Lung microvascular endothelial cell (primary cell): ENCODE measurements at places on chromosomes 12 and 14.

- DNase-seq = no peak
Observed at GRCh38 chr14:85401384-85401783, 128.6 kb upstream of the FLRT2 start.

DNA sequence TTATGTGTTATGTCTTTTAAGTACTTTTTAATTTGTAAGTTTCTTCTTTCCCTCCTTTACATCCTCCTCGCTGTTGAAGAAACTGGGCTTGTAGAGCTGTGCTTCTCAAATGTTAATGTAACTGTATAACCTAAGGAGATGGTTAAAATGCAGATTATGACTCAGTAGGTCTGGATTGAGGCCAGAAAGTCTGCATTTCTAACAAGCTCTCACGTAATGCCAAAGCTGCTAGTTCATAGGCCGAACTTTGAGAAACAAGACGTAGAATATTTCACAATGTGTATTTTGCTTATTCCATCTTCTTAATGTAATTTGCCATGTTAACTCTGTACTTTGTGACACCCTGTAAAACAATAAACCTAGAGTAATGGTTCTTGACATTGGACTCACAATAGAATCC is 193.3 kb upstream of the SYT1 start:
- DNase-seq = no peak

DNA sequence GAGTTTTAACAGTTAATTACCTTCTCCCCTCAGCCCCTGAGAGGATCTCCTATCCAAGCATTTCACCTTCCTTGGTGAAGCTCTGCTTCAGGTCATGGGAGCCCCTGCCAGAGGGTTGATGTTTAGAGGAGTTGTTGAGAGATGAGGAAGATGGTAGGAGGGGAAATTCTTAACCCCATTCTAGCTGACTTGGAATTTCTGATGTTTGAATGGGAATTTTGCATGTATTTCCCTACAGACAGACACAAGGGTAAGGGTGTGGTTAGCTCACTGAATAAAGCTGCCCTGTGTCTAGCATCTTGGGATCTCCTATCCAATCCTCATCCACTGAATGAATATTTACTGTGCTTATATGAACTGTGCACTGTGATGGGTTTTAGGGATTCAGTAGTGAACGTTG is 7.1 kb upstream of the BHLHE41 start:
- DNase-seq = no peak

DNA sequence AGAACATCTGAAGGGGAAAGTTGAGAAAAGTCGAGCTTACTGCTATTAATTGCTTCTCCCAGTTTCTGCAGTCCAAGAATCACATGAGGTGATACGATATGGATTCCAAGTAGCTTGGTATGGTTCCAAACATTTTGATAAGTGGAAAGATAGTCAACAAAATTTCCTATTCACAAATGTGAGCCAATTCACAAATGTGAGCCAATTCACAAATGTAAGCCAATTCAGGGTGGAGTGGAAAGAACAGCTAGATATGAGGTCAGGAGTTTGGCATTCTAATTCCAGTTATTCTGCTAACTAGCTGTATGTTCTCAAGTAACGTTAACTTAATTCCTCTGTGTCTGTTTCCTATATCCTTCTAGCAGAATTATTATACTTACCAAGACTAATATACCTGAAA is 37.6 kb upstream of the DHRS4 start:
- no peak for DNase-seq

GRCh38 chr14:30768791-30769190 is 105.6 kb upstream of the COCH start:
- DNase-seq = no peak

DNA sequence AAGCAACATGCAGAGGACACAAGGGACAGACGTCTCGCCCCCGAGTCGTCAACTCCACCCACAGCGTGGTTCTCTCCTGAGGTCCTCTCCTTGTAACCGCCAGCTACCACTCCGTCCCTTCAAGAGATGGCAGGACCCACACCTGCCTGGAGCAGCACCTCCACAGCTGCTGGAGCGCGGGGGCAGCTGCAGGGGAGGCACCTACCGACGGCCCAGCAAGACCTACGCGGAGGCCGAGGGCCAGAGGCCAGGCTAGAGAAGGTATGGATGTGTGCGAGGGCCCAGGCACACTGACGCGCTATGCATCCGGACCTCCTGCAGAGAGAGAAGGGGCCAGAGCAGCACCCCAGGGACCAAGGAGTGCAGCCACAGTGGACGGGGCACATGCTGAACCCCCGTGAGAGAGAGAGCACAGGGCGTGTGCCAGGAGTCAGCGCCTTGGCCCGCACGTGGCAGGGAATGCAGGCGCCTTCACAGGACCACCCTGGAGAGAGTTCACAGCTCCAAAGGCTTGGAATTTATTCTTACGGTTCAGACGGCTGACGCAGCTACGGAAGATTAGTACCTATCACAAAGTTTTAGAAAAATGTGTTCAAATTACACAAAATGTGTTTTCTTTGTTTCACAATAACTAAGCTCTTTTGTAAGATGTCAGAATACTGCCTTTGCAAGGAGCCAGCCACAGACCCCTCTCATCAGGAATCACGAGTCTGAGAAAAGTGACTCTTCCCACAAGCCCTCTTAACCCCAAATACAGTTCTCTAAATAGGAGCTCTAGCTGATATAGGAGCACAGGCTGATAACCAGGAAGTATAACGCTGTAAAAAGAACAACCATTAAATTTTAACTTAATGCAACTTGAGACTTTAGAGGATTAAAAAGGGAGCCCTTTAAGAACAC is 36.8 kb downstream of the CDC42BPB start:
- DNase-seq = no peak

DNA sequence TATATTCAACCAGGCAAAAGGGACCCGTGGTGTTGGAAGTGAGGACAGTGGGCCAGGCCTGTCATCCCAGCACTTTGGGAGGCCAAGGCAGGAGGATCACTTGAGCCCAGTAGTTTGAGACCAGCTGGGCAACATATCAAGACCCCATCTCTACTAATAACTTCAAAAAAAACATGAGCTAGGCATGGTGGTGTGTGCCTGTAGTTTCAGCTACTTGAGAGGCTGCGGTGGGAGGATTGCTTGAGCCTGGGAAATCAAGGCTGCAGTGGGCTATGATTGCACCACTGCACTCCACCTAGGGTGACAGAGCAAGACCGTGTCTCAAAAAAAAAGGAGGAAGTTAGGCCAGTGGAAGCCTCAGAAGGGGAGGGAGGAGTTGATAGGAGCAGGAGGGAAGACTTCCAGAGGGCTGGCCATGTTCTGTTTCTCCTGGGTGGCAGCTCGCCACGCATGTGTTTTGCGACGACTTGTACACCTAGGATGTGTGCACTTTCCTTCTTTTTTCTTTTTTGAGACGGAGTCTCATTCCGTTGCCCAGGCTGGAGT is 10.1 kb downstream of the SLC25A29 start:
- DNase-seq = no peak

- peak; percentile 81 for DNase-seq
Observed at GRCh38 chr14:105090493-105091053, 25.3 kb upstream of the GPR132 start.

- no peak for DNase-seq
Observed at GRCh38 chr14:101577221-101577909, 16.1 kb downstream of the DIO3 start.

DNA sequence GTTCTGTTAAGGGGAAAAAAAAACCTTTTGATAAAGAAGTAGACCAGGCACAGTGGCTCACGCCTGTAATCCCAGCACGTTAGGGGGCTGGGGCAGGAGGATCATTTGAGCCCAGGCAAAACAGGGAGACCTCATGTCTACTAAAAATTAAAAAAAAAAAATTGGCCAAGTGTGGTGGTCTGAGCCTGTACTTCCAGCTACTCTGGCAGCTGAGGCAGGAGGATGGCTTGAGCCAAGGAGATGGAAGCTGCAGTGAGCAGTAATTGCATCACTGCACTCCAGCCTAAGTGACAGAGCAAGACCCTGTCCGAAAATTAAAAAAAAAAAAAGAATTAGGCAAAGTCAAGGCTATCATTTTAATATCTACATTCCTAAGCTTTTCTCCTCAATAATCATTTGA is 124.8 kb upstream of the CPM start:
- no peak for DNase-seq

DNA sequence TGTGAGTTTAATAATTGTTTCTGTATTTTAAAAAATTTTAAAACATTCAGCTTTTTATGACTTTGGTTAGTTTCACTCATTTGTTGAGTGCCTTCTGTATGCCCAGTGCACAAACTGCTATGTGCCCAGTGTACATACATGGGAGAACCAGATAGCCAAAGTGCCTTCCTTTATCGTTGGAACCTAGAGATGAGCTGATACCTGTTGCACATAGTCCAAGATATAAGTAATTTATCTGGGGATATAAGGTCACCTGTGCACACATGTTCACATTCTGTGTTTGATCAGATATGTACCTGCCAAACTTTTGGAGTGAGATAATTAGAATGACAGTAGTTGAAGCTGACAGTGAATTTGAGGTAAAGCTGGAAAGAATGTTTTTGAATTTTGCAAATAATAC is 37.9 kb downstream of the RAB21 start:
- DNase-seq = no peak
